ENCODE measurements at places on chromosomes 7 and 10.

GRCh38 chr7:130290745-130291144, 2.2 kb upstream of the CPA4 start:
- no peak for DNase-seq

DNA sequence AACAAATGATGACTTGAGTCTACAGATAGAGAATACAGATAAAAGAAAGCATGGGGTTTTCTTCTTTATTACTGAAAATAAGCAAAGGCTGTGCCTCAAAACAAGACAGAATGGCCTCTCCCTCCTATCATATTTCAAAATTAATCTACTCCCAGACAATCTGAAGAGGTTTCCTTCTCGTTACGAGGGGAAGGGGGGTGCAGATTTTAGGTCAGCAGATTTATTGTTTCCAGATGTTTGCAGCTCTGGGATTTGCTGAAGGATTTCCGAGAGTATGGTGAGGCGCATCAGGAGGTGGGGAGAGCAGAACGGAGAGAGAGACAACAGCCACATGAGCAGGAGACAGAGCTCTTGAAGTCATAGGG, 89.8 kb downstream of the KIAA1549 start:
- no peak for DNase-seq

DNA sequence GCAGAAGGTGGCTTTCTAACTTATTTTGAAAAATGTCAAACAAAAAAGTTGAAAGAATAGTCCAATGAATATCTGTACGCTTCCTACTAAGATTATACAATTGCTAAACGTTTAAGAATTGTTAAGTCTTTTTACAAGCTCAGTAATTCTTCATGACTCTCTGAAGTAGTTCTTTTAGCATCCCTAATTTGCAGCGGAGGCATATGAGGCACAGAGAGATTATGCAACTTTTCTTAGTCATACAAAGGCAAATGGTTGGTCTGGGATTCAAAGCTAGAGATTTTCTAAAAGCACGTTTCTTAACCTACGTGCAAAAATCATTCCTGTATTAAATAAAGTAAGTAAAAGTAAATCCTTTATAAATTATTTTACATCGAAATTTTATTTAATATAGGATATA, 254.2 kb downstream of the MAGI2 start:
- no peak for DNase-seq

GRCh38 chr7:25297278-25297677, 69.0 kb upstream of the NPVF start:
- DNase-seq: no peak

GRCh38 chr10:6406220-6407033, 173.6 kb downstream of the PRKCQ start:
- no peak for DNase-seq

DNA sequence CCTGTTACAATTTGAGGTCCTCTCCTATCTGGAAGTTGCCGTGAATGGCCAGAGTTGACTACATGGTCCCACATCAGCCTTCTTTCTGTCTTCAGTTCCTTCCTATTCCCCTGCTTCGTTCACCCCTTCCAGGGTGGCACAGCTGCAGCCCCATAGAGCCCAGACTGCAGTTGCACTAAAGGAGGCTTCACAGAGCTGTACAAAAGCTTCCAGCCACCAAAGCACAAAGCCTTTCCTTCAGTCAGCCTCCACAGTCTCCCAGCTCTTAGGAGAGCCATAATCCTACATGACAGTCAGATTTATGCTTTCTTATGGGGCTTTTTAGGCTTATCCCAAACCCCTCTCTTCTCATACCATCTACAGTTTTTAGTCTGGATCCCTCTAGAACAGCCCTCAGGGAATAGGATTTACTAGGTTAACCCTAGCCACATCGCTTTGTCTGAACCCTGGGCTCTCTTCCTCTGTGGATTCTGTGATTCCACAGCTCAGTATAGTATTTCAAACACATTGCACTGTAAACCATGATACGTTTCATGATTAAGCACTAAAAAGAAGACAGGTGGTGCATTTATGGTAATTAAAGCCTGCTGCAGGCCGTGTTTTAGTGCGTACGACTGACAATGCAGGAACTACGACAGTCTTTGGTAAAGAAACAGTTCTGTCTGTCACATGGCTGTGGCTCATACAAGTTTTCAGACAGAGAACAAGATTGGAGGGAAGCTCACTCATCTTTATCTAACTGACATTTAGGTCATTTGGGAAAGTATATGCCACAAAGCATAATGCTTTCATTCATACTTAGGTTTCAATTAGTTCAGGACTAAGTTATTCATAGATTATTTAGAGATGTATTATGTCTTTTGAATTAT, 208.3 kb upstream of the KMT2E start:
- DNase-seq: no peak

Data from stimulated activated CD4-positive, alpha-beta T cell treated with anti-CD3 and anti-CD28 coated beads, Interleukin-12 subunit alpha, Interleukin-12 subunit beta, amount 100 ng/mL, for 4 hours (primary cell).